ENCODE measurements at places on chromosomes 4 and X.

GRCh38 chr4:110620691-110621327 is 2.1 kb downstream of the PITX2 start:
- no peak for DNase-seq

DNA sequence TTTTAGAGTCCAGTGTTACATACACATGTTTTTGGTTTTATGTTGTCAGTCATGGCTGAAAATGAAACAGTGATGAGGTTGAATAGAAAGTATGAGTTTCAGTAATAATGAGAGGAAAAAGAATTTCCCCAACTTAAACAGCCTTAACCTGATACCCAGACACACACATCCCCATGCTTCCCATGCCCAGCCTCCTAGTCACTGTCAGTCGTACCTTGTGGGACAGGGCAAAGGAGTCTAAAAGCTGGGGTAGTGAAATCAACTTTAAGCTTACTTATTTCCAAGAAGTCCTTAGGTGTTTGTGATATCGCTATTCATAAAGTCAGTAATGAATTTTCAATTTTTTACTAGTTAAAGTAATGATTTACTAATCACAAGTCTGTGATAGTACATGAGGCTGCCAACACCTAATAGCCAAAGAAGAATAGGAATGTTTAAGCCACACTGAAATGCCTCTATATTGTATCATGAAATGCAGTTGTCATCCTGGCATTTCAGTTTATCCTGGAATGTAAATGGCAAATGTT is 24.3 kb upstream of the GPR34 start:
- DNase-seq = no peak

GRCh38 chr4:56764223-56764622 is 57.3 kb downstream of the SPINK2 start:
- no peak for DNase-seq

DNA sequence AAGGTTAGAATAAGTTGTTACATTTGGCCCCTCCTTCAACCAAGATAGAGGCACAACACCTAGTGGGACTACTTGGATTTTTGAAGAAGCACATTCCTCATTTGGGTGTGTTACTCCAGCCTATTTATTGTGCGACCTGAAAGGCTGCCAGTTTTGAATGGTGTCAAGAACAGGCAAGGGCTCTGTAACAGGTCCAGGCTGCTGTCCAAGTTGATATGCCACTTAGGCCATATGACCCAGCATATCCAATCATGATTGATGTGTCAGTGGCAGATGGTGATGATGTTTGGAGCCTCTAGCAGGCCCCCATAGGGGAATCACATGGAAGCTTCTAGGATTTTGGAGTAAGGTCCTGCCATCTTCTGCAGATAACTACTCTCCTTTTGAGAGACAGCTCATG is 35.5 kb upstream of the UGT2B4 start:
- no peak for DNase-seq

GRCh38 chrX:98065151-98065550 is 1181.4 kb downstream of the RPA4 start:
- no peak for DNase-seq

GRCh38 chr4:53456178-53456577 is 78.7 kb downstream of the FIP1L1 start:
- no peak for DNase-seq

GRCh38 chr4:165877286-165877685 is 4.2 kb downstream of the TLL1 start:
- peak; percentile 81 for DNase-seq

- DNase-seq = no peak
These were observed 206.5 kb upstream of the MAMLD1 start for GRCh38 chrX:150156615-150157014.

DNA sequence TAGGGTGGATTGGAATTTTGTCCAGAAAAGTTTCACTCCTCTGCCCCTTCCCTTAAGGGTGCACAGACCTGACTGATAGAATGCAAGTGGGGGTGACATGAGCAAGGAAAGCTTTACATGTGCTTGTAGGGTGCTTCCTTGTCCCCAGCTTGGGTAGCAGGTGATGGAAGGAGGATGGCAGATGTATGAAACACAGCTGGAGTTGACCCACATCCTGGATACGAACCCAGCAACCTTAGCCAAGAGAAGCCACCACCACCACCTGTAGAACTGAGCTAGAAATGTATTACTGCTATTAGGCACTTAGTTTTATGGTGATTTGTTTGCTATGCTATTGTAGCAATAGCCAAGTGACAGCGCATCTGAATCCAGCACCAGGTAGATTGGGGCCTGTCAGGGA is 227.4 kb downstream of the HS3ST1 start:
- DNase-seq = no peak

DNA sequence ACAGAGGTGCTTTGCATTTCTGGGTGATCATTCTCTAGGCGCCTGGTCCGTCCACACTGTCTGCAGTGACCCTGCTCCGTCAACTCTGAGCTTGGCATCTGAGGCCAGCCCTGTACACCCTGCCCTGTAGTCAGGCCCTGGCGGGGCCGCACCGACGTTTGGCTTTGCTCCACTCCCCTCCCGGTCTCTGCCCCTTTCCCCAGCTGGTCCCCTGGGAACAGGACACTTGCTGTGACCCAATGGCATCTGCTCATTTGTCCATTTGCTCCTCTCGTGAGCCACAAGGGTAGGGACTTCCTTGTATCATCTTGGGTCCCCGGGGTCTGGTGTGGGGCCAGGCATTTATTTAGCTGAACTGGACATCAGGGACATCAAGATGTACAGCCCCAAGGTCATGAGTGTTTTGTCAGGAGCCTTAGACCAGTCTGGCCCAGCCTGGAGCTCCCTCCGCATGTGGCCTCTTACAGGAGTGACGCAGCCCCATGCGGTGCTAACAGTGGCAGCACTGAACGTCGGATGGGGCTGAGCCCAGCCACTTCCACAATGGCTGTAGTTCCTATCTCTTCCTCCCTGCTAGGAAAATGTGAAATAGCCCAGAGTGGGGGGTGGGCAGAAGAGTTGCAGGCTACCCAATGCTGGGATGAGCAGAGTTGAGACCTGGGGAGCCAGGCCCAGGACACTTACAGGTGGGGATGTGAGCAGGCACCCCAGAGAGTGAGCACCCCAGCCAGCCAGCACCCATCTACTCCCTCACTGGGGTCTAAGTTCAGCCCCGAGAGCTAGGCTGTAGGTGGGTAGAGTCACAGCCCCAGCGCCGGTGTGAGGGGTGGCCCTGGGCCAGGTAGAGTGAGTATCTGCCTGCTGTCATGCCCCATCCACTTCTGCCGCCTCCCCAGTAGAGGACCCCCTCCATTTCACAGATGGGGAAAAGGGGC is 2.0 kb upstream of the SH3BP2 start:
- no peak for DNase-seq

DNA sequence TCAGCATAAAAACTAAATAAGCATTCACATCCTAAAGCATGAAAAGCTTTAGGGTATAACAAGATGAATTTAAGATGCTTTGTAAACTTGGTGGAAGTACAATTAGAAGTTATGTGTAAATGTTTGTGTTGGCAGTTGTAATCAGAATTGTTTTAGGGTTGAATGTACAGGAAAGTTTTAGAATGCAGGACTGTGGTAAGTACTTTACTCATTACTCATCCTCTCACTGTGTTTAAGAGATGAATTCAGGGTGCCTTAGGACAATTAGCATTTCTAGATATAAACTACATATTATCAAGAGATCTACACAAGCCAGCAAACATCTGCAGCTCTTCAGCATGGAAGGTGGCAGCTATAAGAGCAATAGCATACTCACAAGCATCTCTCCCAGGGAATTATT is 77.5 kb upstream of the ELOVL6 start:
- peak; percentile 51 for DNase-seq

DNA sequence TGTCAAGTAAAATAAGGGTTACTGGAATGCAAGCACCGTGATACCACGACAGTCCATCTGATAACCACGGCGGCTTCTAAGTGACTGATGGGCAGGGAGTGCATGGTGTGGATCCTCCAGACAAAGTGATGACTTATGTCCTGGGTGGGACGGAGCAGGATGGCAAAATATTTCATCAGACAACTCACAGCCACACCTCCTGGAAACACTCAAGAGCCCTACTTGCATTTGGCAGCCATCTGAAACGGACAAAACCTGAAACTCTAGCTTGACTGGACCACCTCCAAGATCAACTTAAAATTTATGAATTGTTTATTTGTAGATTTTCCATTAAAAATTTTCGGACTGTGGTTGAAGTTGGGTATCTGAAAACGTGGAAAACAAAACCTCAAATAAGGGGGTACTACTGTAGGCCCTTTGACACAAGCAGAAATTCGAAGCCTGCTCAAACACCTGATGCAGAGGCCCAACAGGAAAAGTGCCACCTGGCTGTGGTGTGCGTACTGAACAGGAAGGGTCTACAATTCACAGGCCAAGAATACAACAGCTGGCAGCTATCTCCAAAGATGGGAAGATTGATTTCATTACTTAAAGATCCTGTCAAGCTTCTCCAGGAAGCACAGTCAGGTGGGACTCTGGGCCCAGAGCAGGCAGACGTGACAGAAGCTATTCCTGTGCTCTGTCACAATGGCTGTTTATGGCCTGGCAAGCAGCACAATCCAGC is 26.0 kb downstream of the LRIT3 start:
- peak; percentile 58 for DNase-seq

GRCh38 chr4:145525291-145525740 is 43.7 kb downstream of the SMAD1 start:
- DNase-seq = no peak

DNA sequence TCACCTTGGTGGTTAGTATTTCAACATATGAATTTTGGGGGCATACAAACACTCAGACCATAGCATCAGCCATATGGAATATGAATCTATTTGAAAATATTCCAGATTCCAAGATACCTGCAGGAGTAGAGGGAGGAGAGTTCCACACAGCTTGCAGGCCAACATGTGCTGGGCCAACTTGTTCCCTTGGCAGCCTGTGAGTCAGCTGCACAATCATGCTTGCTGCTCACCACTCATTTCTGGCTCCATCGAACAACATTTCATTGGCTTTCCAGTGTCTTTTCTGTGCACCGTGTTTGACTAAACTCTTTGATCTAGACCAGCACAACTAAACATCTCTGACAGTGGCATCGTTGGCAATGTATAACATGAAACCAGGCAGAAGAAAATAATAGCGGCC is 282.5 kb upstream of the RASGEF1B start:
- no peak for DNase-seq

DNA sequence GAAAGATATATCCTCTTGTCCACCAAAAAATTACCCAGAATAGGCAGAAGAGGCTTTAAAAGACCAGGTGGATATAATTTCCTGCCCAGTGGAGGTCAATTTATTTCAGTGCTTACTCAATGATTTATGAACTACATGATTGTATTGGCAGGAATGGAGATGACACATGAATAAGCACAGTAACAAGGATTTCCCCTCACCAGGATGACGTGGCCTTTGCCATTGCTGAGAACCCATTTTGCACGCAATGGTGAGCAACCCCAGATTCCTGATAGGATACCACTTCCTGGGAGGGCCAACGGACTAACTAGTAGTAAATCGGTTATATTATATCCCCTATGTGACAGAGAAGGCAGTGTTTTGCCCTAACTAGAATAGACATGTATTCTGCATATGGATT is 11.6 kb upstream of the TTC29 start:
- peak; percentile 23 for DNase-seq

GRCh38 chrX:129659141-129659540 is 4.4 kb upstream of the APLN start:
- DNase-seq = no peak

GRCh38 chrX:22366906-22367305 is 94.2 kb downstream of the CBLL2 start:
- no peak for DNase-seq

- DNase-seq = peak; percentile 98
These were observed at the start of gene EOLA1 for GRCh38 chrX:149540621-149541520. Gene EOLA1, plus strand, starts transcription at chrX:149541012. Its CDS starts 4,619 bp downstream, at chrX:149545631.

DNA sequence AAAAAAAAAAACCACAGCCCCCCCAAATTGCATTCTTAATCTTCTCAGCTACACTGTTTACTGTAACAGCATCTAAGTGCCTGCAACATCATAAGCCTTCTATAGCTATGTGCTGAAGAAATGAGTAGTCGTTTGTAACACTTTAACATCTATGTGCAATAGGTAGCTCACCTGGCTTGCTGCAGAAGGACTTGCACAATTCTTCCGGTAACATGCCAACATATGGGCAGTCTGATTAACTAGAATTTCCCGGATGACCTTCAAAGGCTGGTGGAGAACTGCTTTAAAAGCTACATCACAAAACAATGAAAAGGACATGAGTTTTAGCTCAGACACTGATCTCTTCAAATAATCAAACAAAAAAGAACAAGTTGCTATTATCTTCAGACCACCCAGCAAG is 52.9 kb downstream of the METTL14 start:
- DNase-seq = no peak

DNA sequence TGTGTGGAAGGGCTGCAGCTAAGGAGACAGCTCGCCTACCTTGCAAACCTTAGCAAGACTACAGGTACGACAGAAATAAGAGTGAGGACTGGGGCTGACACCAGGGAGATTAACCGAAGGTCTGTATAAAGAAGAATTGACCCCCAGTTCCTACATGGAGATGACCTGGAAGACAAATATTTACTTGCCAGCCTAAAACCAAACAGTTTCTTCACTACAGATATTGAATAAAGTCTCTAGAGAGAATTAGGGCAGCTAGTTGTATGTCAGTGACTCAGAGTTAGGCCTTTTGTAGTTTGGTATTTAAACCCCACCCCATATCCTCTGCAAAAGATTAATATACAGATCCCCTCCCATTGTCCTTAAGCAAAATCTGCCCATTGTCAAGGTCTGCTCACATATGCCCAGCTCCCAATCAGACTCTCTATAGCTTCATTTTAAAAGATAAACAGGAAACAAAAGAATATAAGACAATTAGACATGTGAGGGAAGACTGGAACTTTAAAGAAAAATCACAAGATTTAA is 28.1 kb upstream of the FRMPD3 start:
- DNase-seq = no peak

DNA sequence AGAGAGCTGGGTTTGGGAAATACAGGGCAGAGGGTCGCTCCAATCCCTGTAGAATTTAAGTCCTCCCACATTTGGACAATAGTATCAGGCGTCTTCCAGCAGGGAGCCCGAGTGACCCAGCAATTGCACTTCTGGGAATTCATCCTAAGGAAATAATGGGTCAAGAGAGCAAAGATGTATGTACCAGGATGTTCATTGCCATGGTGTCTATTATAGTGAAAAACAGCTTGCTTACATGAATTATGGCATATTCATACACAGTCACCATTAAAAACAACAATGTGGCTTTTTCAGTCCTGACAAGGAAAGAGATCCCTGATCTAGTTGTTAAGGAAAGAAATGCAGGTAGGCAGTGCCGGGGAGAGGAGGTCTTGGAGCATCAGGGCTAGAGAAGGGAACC is 167.7 kb downstream of the PJA1 start:
- no peak for DNase-seq

- DNase-seq = no peak
These were observed 40.8 kb upstream of the GRPR start for GRCh38 chrX:16082470-16083085.

GRCh38 chr4:16770710-16771285 is 127.6 kb downstream of the LDB2 start:
- no peak for DNase-seq

GRCh38 chr4:153790962-153791551 is 2.2 kb upstream of the SFRP2 start:
- no peak for DNase-seq

All from fibroblast of gingiva (primary cell).